ENCODE measurements at places on chromosomes 16 and 17.

GRCh38 chr16:65908568-65908967, 457.9 kb upstream of the CDH5 start:
- no peak for DNase-seq

- no peak for DNase-seq
Observed at GRCh38 chr17:28926366-28926765, 23.5 kb upstream of the DHRS13 start.

GRCh38 chr17:31508288-31509094, 117.0 kb downstream of the RAB11FIP4 start:
- no peak for DNase-seq

GRCh38 chr17:12739500-12739899, 49.8 kb upstream of the ARHGAP44 start:
- no peak for DNase-seq

GRCh38 chr17:65446838-65447526, 114.5 kb downstream of the AXIN2 start:
- DNase-seq: no peak

DNA sequence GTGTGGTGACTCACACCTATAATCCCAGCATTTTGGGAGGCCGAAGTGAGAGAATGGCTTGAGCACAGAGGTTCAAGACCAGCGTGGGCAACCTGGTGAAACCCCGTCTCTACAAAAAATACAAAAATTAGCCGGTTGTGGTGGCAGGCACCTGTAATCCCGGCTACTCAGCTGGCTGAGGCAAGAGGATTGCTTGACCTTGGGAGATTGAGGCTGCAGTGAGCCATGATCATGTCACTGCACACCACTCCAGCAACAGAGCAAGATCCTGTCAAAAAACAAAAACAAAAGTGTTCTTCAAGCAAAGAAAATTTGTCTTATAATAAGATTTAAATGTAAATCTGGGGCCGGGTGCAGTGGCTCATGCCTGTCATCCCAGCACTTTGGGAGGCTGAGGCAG, 51.5 kb downstream of the PAFAH1B1 start:
- DNase-seq: no peak

DNA sequence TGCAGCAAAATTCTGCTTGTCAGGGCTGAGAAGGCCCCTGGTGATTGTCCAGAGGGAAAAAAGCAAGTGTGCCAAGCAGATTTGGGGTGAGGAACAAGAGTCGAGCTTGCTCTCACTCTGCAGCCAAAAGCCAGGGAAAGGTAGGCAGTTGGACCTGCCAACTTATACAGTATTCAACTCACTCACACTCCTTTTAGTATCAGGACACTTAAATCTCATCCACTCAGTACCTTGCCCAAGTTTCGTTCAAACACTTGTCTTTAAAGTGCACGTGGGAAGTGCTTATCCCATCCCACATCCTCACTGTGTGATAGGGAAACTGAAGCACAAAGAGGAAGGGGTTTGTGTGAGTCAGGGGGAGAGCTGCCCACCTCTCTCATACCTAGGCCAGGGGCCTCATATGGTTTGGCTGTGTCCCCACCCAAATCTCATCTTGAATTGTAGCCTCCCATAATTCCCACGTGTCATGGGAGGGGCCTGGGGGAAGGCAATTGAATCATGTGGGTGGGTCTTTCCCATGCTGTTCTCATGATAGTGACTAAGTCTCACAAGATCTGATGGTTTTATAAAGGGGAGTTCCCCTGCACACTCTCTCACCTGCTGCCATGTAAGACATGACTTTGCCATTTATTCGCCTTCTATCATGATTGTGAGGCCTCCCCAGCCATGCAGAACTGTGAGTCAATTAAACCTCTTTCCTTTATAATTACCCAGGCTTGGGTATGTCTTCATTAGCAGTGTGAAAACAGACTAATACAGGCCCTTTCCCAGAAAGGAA, 25.6 kb upstream of the CES5A start:
- peak; percentile 54 for DNase-seq

DNA sequence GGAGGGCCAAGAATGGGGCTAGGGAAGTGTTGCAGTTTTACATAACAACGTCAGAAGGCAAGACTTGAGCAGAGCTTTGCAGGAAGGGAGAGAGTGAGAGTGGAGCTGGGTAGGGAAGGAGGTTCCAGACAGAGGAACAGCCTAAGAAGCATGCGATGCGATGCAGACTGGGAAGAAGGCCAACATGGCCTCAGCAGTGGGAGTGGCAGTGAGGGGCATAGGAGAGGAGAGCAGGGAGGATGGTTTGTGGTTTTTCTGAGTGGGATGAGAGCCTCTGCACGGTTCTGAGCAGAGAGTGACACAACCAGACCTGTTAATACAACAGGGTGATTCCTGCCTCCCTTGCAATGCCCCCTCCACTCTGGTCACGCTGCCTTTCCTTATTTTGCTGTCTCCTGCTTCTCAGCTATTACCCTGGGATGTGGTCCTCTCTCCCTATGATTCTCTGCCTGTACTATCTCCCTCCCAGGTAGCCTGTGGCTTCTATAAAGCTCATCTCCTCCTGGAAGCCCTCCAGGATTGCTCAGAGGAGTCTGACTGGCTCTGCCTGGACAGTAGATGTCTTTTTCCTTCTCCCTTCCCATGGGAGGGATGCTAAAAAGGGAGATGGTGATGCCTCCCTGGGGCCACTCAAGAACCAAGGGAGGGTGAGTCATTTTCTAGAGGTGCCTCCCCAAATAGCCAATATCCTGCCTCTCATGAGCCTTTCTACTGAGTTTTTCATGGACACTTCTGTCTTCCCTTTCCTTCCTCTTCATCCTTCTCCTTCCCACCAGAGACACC, 38.7 kb upstream of the NGFR start:
- peak; percentile 79 for DNase-seq

DNA sequence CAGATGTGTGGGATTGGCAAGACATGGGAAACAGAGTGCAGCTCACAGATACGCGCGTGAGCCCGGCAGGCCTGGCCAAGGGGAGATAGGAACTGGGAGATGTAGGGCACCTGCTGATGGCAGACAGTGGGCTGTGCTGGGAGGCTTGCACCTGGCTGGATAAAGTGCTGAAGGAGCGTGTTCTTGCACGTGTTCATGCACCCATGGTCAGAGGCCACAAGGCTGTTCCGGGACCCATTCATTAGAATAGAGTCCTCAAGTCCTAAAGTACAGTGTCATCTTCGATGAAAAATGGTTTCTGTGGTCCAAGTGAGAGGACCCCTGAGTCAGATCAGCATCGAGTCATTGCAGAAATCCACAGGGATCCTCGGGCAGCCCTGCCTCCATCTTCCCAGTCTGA, 236.4 kb downstream of the CCDC182 start:
- DNase-seq: no peak

DNA sequence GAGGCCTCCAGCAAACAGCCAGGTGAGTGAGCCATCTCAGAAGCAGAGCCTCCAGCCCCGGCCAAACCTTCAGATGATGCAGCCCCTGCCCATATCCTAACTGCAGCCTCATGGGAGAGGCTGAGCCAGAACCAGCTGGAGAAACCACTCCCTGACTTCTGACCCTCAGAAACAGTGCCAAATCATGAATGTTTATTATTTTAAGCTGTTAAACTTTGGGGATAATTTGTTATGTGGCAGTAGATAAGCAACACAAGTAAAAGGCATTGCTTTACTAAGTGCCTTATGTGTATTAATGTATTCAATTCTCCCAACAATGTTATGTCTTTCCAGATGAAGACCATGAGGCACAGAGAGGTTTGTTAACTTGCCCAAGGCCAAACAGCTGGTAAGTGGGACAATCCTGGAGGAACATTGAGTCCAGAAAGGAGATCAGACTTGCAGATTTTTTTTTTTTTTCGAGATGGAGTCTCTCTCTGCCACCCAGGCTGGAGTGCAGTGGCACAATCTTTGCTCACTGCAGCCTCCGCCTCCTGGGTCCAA, 59.6 kb downstream of the SOCS1 start:
- no peak for DNase-seq

- DNase-seq: no peak
Observed at GRCh38 chr16:78448658-78449271, 349.3 kb downstream of the WWOX start.

- no peak for DNase-seq
Observed at GRCh38 chr16:89150981-89151380, 20.6 kb upstream of the CDH15 start.

GRCh38 chr16:35746963-35747657, 2287.7 kb downstream of the TP53TG3F start:
- no peak for DNase-seq

DNA sequence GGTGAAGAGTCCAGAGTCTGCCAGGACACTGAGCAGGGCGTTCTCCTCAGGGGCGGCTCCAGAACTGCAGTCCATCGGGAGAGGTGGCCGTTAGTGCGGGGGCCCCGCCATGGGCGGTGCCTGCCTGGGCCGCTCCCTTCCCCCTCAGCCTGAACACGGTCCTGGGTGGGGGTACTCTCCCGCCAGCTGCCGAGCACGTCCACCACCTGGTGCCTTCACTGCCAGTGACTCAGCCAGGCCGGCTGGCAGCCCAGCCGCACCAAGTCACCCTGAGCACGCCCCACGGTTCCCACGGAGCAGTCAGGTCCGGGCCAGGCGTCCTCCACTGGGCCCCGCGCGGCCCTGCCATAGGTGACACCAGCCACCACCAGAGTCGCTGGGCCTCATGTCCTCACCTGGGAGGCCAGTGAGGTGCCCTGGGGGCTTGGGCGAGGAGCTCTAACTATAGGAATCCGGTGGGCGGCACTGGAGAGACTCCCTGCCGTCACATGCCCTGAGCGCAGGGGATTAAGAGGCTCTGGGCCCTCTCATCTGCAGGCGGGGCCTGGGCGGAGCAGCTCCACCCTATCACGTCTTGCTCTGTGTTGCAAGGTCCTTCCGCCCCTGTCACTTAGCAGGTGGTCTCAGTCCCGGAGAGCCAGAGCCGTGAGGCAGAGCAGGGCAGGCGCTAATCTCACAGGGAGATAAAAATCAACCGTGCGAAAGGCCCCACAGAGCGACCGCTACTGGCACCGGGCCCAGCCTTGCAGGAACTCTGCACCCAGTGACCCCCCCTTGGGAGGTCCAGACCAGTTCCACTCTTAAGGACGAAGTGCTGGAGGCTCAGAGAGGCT, 14.3 kb downstream of the PIEZO1 start:
- peak; percentile 93 for DNase-seq

GRCh38 chr16:80258407-80258806, 282.4 kb upstream of the DYNLRB2 start:
- no peak for DNase-seq

DNA sequence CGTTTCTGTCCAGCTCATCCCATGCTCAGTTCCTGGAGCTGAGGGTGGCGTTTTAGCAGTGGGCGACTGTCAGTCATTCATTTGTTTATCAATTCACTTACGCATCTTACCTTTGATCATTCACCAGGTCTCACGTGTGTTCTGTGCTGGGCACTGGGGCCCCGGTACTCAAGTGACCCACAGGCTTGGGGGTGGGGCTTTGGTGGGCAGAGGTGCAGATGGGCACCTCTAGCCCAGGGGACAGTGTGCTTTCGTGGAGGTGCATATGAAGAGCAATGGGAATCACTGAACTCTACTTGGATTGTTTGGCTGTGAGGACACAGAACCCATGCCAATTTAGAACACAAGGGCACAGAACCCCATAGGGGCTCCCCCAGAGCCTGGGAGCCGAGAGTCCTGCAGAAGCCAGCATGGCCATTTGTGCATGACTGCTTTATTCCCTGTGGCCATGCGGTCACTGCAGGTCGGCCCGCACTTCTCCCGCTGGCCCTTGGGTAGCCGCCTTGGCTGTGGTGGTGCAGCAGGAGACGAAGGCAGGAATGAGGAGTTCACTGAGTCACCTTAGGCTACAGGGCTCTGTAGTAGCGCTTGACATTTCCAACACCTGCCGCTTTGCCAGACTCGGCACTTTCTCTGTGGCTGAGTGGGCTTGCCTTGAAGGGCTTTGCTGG, 144.6 kb downstream of the SNX29 start:
- peak; percentile 49 for DNase-seq

DNA sequence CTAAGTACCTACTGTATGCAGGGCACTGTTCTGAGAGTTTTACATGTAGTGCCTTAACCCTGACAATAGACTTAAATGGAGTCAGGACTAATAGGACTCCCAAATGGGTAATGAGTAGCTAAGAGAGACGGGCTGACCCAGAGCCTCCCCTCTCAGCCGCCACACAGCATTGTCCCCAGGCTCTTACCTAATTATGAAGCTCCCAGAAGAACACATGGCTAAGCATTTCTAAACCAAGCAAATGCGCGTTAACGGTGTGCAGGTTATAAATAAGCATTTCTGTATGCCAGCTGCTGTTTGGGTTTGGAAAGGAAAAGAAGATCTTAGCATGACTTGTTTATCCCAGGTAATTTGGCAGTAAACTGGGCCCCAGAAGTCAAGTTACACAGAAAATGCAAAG, 14.3 kb downstream of the KATNIP start:
- DNase-seq: no peak

- no peak for DNase-seq
Observed at GRCh38 chr17:29021226-29021625, 15.4 kb upstream of the SEZ6 start.

GRCh38 chr17:82267575-82268379, 5.7 kb downstream of the CSNK1D start:
- peak; percentile 95 for DNase-seq

GRCh38 chr16:80107900-80108299, 432.9 kb upstream of the DYNLRB2 start:
- DNase-seq: peak; percentile 69

- no peak for DNase-seq
Observed at GRCh38 chr17:83123896-83124801, 44.7 kb downstream of the METRNL start.

- peak; percentile 75 for DNase-seq
Observed at GRCh38 chr17:75191584-75191983, 8.8 kb upstream of the SUMO2 start.

- peak; percentile 14 for DNase-seq
Observed at GRCh38 chr17:15261802-15262290, 3.3 kb downstream of the PMP22 start.

DNA sequence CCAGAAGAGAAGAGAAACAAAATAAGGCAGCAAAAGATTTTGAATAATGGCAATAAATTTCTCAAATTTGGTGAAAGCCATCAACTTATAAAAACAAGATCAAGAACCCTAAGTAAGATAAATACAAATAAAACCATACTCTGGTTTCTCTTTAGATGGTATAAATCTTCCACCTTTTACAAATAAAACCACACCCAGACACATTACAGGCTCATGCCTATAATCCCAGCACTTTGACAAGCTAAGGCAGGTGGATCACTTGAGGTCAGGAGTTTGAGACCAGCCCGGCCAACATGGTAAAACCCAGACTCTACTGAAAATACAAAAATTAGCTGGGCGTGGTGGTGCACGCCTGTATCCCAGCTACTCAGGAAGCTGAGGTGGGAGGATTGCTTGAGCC, 43.8 kb downstream of the TTLL6 start:
- DNase-seq: no peak

DNA sequence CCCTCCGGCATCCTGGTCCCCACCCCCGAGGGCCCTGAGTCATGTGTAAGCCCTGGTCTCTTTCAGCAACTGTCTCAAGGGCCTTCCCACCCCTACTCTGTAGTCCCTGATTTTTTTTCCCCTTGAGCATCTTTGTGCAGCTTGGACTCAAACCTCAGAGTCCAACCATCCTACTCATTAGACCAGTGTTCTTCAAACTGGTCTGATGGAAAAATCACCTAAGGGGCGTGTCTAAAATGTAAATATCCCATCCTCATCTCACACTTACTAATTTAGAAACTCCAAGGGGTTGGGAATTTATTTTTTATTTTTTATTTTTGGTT, 624 bp downstream of the G6PC3 start:
- no peak for DNase-seq

- no peak for DNase-seq
Observed at GRCh38 chr16:6068063-6068462, 970.5 kb upstream of the EEF2KMT start.

- DNase-seq: no peak
Observed at GRCh38 chr17:17679243-17679642, 2.0 kb upstream of the RAI1 start.

- DNase-seq: peak; percentile 76
Observed at GRCh38 chr17:47663912-47664623, 14.3 kb downstream of the KPNB1 start.

- DNase-seq: no peak
Observed at GRCh38 chr17:31452561-31453110, 61.2 kb downstream of the RAB11FIP4 start.

All from kidney tubule cell (primary cell).